Upper lobe of left lung (tissue), 6 donors: ENCODE measurements at places on chromosomes 12 and 14.

DNA sequence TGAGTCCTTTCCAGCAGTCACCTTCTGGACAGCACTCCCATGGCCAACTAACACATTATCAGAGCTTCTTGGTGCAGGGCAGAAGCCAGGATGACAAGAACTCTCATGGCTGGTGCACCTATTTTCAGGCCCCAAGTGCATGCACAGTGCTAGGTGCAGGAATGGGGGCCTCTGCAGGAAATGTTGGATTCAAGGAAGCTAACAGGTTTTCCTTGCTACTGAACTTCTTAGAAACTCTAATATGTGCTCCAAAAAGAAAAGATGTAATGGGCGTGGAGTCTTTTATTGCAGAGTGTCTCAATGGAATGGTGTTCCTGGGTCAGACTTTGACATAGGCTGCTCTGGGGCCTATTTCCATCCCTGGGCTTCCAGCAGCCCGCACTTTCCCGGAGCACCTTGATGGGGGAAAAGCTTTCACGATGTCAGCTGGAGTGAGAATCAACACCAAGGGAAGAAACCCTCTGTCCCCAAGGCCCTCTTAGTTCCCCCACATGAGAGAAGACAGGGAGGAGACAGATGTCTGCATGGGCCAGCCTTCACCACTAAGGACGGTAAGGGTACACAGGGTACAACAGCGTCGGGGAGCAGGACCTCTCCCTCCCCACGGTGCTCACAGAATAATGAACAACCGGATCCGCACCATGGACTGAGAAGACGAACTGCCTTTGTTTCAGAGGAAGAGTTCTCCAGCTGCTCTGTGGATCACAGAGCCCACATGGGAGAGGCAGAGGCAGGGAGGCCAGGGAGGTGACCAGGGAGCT lies 6.9 kb downstream of the KRT3 start:
- DNase-seq: no peak

DNA sequence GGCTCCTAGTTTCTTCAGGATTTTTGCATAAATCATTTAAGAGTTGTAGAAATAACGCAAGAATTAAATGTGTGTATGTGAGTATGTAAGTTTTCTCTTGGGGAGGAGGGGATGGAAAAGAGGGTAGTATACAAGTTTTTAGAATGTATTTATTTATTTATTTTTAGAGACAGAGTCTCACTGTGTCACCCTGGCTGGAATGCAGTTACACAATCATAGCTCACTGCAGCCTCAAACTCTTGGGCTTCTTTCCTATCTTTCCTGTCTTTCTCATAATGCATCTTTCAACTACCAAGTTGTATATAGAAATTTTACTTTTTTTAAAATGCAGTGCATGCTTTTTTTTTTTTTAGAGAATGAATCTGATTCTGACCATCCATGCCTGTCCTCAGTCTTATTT lies 269.0 kb upstream of the GARIN2 start:
- no peak for DNase-seq

DNA sequence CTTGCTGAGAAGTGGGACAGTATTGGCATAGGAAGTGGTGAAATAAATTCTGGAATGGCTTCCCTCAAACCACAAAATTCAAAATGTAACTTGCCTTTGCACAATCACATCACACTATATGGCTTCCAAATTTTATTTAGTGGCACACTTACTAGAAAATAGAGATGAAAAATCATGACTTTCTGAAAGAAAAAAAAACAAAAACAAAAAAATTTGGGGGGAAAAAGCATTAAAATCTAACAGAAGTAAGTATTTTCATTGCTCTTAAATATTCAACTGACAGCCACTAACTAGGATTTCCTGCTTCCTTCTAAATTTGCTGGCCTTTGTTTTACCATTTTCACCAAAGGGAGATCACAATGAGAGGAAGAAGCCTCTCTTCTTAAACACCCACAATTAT lies 23.0 kb downstream of the ATF7 start:
- no peak for DNase-seq

GRCh38 chr14:52303236-52303635 lies 10.9 kb upstream of the PTGER2 start:
- no peak for DNase-seq

- peak; percentile 65 for DNase-seq
Observed at GRCh38 chr14:75905147-75905904, 76.5 kb downstream of the TGFB3 start.

DNA sequence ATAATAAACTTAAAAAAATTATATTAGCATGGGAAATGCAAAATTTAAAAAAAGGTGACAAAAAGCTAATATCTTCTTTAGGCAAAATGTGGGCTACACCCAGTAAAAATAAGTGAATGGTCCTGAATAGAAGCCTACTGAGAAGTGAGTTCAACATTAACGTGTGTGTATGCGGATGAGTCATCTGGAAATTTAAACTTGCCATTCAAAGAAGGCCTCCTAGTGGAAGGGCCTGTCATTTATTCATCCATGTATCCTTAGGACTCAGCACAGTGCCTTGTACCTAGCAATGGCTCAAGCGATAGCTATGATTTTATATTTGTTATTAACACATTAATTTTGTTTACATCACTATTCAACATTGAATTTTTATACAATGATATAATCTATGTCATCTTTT lies 226.2 kb downstream of the NUBPL start:
- no peak for DNase-seq
